ENCODE measurements at places on chromosomes 1 and 21.

DNA sequence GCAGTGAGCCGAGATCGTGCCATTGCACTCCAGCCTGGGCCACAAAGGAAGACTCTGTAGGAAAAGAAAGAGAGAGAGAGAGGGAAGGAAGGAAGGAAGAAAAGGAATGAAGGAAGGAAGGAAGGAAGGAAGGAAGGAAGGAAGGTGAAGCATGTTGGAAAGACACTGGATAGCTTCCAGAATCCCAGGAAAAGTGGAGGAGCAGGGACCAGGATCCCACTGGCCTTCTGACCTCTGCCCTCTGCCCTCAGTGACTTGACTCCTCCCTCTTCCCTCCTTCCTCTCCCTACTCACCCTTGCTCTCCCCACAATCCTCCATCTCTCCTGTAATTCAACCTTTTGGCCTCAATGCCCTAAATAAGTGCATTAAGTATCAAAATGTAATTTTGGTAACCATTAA lies 4.1 kb upstream of the UTS2 start:
- no peak for DNase-seq

DNA sequence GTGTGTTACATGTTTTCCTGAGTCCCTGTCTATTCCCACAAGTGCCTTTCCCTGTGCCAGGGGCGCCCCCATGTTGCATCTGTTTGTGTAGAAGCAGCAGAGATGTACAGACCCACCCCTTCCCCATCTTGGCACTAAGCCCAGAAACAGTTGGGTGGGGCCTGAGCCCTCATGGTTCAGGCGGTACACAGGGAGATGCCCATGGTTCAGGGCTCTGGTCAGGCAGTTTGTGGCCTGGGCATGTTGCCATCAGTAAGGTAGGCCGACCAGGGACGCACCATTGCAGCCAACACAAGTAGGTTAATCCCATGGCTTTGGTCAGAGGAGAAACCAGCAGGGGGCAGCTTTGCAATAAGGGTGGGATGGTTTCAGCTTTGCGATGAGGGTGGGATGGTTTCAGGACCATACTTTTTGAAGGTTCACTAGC lies 914 bp upstream of the ADGRB2 start:
- DNase-seq, result no peak

DNA sequence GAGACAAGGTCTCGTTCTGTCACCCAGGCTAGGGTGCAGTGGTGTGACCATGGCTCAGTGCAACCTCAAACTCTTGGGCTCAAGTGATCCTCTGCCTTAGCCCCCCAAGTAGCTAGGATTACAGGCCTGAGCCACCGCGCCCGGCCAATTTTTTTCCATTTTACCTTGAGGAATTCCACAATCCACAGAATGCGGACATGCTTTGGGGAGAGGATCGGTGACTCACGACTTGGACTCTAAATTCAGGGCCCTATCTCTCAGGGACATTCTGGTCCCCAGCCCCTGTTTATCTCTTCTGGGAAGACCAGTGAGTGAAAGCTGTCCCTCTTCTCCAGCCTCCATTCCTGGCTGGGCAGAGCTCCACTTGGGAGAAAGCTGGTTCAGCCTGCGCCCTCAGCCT lies 5.2 kb downstream of the PADI1 start:
- no peak for DNase-seq

GRCh38 chr1:183675381-183675780 lies 22.3 kb upstream of the APOBEC4 start:
- DNase-seq, result no peak

DNA sequence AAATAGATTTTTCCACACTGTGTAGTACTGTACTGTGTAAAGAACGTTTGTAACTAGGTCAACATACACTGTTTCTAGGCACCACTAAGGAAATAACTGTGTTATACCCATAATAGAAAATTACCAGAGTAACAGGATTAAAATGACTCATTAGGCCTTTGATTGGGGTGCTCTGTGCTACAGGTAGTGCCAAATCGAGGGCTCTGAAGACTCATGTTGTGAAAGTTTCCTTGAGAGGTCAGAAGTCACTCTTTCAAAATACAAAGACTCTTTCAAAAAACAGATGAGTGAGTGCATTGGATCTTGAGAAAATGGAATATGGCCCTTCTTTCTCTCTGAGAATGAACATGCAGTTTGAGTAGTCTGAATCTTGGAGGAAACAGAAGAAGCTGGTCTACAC lies 143.0 kb downstream of the MRPL39 start:
- DNase-seq, result peak; percentile 85

- no peak for DNase-seq
Measured at GRCh38 chr1:172647110-172647564, 11.8 kb upstream of the FASLG start.

GRCh38 chr21:16169102-16169511 lies 439.3 kb downstream of the USP25 start:
- no peak for DNase-seq

GRCh38 chr1:173253046-173253445 lies 45.9 kb upstream of the TNFSF4 start:
- DNase-seq, result no peak
